ENCODE measurements at places on chromosomes 3 and 15.

- DNase-seq = no peak
Measured at GRCh38 chr15:27573805-27574485, 525.2 kb downstream of the OCA2 start.

- peak; percentile 49 for DNase-seq
Measured at GRCh38 chr15:51793521-51794305, 35.7 kb upstream of the TMOD3 start.

GRCh38 chr3:18223571-18223970 is 201.6 kb downstream of the SATB1 start:
- DNase-seq = no peak

GRCh38 chr15:68693071-68693470 is 114.3 kb downstream of the CORO2B start:
- no peak for DNase-seq

- no peak for DNase-seq
Measured at GRCh38 chr15:57835119-57835518, 128.6 kb downstream of the POLR2M start.

Measured in anterior cingulate cortex (tissue), 58 donors.